ENCODE measurements at places on chromosomes 6 and 20.

- no peak for DNase-seq
Measured at GRCh38 chr20:2871661-2872458, 1.4 kb upstream of the PTPRA start.

DNA sequence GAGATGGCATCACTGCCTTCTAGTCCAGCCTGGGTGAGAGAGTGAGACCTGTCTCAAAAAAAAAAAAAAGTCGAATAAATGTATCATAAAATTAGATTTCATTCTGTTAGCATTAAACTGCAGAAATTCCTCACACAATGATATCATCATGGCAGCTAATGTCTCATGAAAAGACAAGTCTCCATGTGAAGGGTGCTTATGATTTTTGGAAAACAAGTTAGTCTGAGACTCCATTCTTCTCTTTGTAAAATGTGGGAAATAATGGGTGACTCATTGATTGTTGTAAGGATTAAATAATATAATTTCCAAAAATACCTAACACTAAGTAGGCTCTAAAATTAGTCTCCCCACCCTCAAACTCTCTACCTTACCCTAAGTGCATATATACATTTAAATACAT is 49.6 kb upstream of the CDYL start:
- DNase-seq, result no peak

- no peak for DNase-seq
Measured at GRCh38 chr6:642805-643204, 14.1 kb downstream of the HUS1B start.

DNA sequence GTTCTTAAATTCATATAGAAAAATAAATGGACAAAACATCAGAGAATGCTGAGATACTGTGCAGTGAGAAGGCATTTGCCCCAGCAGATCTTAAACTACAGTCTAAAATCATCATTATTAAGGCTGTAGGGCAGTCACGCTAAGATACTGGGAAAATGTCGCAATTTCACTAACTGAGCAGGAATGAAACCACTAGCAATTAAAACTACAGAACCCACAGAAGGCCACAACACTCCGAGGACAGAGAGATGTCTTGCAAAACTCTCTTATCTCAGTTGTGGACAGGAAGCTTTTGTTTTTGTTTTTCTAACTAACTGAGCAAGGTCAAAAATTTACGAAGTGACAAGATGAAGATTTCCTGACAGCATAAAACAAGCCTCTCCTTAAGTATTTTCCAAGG is 18.2 kb downstream of the GNAS-AS1 start:
- DNase-seq, result no peak

- no peak for DNase-seq
Measured at GRCh38 chr6:130203370-130203769, 19.4 kb downstream of the SAMD3 start.

DNA sequence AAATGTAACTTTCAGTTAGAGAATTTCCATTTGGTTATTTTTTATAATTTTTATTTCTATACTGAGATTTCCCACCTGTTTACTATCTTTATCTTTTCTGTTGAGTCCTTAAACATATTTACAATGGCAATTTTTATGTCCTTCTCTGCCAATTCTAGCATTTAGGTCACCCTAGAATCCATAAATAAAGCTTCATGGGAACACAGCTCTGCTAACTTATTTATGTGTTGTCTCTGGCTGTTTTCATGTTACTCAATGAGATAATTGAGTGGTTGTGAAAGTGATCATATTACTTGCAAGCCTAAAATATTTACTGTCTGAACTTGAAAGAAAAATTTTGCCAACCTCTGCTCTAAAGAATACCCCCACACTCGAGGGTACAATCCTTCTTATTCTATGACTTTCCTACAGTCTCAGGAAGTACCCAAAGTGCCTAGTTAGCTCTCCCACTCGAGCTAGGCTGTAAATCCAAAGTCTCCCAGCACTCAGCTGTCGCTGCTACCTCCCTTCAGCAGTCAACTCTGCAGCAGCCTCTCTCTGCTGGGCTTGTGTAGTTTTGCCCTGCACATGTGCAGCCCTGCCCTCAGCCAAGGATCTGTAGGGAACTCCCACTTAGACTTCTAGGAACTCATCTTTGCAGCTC is 53.5 kb upstream of the GCLC start:
- DNase-seq, result no peak

DNA sequence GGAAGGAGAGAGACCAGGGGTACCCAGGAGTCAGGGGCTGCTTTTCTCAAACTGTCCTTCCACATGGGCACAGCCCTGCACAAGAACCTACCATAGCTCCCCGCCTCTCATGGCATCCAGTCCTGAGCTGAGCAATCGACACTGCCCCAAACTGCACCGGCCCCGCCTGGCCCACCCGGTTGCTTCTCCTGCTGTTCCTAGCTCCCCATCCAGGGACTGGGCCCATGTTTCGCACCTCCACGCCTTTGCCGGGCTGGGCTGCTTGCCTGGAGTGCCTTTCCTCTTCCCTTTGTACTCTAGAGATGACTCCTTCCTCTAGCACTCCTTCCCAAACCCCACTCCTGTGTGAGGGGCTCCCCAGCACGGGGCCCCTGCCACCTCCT is 123.0 kb downstream of the GRM4 start:
- DNase-seq, result no peak

DNA sequence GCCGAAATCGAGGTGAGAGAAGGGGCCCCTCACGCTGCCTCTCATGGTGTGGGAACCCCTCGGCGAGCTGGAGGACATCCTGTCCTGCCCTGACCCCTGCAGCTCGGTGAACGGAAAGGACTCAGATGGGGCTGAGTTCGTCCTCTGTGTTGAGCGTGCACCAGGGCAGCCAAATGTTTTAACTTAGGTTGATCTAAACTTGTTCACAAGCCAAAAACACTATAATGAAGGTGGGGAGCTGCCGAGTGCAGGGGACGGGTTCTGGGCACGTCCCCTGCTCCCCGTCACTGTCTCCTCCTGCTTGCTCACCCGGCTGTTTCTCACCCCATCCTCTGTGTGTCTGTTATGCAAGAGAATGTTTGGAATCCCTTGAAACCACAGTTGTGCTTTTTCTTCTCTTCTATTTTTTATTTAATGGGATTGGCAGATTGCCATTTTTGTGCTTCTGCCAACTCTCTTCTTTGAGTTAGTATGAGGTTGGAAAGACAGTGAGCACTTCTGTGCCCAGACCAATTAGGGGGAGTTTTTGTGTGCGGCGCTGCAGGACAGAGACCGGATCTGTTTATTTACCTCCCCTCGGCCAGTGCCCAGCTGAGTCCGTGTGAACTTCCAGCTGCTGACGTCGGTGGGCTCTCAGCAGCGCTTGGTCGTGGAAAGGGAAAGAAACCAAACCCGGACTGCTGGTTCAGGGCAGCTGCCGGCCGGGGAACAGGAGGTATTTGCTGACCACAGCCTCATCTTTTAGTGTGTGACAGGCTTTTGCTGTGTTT is 158.1 kb downstream of the DTNBP1 start:
- DNase-seq, result peak; percentile 92

- no peak for DNase-seq
Measured at GRCh38 chr6:15023448-15023847, 222.4 kb upstream of the JARID2 start.

- DNase-seq, result no peak
Measured at GRCh38 chr6:9007027-9007426, 571.7 kb upstream of the SLC35B3 start.

DNA sequence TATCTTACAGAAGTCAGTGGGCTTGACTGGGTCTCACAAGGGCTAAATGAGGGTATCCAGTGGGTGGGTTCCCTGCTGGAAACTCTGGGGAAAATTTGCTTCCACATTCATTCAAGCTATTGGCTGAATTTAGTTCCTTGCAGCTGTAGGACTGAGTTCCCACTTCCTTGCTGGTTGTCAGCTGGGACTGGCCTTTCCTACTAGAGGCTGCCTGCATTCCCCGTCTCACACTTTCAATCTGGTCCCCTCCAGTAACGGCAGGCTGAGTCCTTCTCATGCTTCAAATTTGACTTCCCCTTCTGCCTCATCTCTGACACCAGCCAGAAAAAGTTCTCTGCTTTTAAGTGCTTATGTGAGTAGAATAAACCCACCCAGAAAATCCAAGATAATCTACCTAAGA is 4.4 kb downstream of the CSNK2A1 start:
- no peak for DNase-seq

DNA sequence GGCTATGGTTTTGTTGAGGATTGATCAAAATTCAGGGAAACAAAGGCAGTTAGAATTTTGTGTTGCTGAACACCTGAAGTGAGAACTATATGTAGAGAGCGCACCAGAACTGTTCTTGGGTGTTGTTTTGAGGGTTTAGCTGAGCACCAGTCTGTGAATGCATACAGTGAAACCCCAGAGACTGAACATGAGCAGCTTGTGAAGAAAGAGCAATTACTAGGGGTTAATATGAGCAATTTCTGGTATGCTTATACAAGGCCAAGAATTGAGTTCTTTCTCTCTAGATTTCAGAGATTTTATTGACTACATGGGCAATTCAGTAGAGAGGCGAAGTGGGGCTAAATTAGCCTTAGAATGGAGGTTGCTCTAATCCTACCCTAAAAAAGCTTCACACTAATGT is 93.9 kb downstream of the CD2AP start:
- no peak for DNase-seq

- DNase-seq, result peak; percentile 99
Measured at GRCh38 chr20:19807191-19807945, 49.3 kb downstream of the RIN2 start.

DNA sequence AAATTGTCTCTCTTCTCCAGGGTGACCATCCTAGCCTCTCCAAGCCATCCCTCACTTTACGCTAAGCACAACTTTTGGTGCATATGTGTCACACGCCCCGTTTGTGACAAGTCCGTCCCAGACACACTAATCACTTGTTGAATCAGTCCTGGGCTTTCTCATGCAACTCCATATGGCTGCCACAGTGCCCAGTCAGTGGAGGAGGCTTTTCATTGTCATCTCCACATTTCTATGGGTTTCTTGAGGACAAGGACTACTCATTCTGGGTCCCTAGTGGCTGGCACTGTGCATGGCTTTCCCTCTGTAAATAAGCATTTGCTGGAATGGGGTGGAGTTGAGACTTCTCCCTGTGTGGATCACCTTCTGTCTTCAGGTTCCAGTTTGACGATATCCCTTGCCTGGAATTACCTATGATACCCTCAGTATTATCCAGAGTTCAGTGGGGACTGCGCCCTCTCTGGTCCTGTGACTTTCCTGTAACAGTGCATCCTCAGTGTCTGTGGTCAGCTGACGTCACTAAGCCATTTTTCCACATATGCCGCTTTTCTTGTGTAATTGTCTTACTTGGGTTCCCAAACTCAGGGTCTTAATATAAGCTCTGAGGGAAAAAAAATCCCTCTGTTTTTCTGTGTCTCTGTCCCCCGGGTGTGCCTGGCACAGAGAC is 59.8 kb upstream of the MYL9 start:
- no peak for DNase-seq

- DNase-seq, result no peak
Measured at GRCh38 chr6:7787137-7787608, 61.3 kb downstream of the BMP6 start.

DNA sequence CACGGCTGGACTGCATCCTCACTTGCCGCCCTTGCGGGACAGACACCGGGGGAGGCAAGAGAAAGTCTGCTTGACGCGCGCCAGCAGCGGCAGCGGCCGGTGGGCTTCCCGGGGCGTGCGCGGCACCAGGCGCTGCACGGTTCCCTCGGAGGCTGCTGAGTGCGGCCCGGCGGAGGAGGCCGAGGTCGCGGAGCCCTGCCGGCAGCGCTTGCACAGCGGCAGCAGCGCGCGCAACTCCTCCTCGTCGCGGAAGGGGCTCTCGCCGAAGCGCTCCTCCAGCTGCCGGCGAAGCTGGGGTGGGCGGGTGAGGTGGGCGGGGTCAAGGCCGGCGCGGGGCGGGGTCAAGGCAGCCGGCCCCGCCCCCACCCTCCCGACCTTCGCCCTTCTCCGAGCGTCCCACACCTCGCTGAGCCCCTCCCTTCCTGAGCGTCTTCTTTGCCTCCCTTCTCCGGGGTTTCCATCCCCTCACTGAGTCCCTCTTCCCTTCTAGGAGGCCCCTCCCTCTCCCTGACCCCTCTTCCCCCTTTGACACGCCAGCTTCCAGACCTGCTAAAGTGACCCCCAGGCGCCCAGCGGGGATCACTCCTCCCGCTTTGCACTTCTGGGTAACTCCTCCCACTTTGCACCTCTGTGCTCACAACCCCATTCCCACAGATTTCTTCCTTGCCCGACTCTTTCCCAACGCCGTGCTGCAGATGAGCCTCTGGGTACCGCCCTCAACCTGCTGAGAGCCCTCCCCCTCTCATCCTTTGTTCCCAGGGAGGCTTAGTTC is 8.8 kb downstream of the DUSP15 start:
- DNase-seq, result peak; percentile 90
